Right lobe of liver (tissue), 6 donors: ENCODE measurements at places on chromosomes 2 and 18.

DNA sequence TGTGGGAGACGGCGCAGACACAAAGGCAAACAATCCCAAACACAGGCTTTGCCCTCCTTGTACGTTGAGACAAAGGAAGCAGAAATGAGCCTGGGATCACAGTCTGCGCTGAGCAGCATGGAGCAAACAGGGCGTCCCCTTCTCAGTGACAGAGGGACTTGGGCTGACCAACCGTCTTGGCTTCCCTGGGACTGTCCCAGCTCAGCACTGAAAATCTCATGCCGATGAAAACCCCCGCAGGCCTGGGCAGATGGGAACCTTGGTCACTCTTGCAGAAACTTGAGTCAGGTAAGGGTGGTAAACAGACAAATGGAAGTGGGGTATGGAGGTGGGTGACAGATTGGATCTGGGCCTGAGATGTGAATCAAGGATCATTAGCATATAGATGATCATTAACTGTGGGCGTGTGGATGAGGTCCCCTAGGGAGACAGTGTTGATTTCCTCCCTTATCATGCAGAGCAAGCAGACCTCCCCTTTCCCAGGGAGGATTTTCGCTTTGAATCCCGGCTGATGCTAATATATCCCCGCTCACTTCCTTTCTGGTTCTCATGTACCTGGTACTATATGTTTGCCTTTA lies 19.1 kb upstream of the SH3BP4 start:
- no peak for DNase-seq

DNA sequence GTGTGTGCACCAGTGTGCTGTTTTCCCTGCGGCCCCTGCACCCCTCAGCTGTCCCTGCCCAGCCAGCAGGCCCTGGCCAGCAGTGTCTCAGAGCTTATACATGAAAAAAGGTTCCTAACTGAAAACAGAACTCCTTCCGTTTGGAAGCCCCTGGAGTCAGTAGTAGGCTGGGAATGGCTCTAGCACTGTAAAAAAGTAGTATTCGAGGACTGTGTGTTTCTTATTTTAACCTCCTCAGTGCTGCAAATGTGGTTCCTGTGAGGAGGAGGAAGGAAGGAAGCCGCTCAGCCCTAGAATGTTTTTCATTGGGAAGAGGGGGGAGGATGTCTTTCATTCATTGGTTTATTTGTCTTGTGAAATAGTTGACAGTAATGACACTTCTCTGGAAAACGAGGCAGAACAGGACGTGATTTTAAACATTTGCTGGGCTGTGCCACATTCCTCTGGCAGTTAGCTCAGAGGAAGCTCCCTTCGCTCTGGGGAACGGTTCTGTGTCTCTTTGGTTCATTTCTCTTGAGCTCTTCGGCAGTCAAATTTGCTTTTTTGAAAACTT lies 103.5 kb downstream of the SPTBN1 start:
- no peak for DNase-seq

- peak; percentile 73 for DNase-seq
Measured at GRCh38 chr2:217993817-217994463, 8.9 kb downstream of the TNS1 start.

GRCh38 chr2:81327911-81328310 lies 1023.4 kb upstream of the LRRTM1 start:
- no peak for DNase-seq

DNA sequence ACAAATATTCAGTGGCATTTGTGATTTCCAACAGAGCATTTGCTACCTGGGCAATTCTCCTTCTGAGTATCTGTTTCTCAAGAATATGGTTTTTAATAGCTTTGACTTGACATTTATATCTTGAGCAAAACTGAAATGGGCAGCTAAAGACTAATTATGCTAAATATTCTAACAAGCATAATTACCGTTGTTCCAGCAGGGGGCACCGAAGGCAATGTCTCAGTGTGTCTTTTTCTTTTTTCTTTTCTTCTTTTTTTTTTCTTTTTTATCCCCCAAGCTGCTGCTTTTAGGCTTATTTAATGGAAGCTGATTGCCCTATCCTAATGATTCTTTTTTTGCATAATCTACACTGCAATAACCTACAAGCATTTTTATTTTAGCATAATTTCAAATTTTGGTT lies 138.9 kb upstream of the NABP1 start:
- DNase-seq, result no peak

DNA sequence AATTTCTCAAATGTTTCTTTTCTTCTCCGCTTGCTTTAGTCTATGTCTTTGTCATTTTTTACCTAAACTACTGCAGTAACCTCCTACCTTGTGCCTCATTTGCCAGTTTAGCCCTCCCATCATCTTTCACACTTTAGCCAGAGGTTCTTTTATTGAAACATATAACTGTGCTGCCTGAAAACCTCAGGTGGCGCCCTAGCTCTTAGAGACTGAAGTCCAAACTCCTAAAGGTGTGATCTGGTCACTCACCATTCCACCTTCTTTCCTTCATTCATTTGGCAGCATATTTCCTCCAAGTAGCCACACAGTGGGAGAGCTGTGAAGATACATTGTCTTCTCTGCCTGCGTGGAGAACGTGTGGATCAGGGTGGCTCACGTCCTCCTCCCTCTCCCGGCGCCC lies 98.2 kb upstream of the MAPRE2 start:
- DNase-seq, result no peak

DNA sequence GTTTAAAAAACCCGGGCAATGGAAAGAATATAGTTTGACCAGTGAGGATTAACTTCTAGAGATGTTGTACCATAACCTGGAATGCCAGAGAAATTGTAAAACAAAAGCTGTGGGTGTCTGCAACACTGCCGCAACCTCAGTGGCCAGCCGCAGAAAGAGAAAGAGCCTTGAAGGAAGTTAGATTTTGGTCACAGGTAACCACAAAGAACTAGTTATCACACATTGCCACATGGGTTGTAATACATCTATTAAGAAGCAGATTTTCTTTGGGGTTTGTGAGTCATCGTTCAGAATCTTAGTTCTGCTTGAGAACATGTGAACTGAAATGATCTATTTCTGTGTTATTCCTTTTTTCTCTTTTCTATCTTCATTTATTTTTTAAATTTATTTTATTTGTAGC lies 222.9 kb upstream of the AGAP1 start:
- no peak for DNase-seq

DNA sequence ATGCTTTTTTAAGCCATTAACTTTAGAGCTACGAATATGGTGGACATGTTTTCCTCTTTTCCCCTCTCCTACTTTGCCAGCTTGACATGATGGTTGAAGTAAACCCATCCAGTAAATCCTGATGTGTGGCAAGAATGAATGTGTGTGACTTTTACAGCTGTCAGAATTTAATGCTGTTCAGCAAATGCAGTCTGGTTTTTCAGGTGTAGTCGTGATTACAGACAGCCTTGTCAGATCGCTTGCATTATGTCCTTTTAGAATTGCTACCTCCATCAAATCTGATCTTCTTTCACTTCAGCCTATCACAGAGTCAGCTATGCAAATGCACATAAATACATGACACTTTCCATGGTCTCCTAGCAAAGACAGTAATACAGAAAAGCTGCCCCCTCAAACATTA lies 278.5 kb downstream of the FBXO15 start:
- DNase-seq, result no peak

GRCh38 chr2:24793761-24794435 lies 673 bp downstream of the CENPO start:
- DNase-seq, result no peak

DNA sequence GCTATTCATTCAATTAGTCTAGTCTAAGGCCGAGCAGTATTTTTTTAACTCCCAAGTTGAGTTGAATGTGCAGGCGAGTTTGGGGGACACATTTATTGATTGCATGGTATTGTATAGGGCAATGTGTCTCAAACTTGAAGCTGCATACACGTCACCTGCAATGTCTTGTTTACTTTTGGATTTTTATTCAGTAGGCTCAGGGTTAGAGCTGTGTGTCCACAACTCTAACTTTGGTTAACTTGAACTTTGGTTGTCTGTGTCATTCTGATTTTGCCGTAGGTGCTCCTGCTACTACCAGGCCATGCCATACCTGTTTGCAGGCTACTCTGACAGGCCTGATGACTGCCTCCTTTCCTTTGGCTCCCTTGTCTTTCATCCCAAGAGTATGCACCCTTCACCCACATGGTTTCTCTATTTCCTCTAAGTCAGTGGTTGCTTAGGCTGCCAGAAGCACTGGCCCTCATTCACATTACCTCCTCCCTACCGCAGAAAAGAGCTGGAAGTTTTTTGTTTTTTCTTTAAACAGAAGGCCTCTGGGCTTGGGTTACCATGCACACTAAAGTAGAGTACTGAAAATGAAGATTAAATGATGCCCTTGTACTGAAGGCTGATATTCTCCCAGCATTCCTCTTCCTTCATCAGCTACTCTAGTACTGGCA lies 219.4 kb upstream of the SPOPL start:
- no peak for DNase-seq

- DNase-seq, result no peak
Measured at GRCh38 chr2:17482651-17483050, 35.6 kb downstream of the RAD51AP2 start.

- no peak for DNase-seq
Measured at GRCh38 chr18:23142251-23142929, 7.1 kb downstream of the CABLES1 start.
